ENCODE measurements at places on chromosomes 11 and 22.

GRCh38 chr11:20000351-20001134, 159.7 kb downstream of the DBX1 start:
- peak; percentile 76 for DNase-seq

GRCh38 chr11:92826136-92826535, 143.3 kb upstream of the MTNR1B start:
- no peak for DNase-seq

- DNase-seq, result no peak
Observed at GRCh38 chr11:17414317-17414737, 25.9 kb upstream of the KCNJ11 start.

GRCh38 chr11:99098258-99098657, 77.5 kb downstream of the CNTN5 start:
- DNase-seq, result no peak

DNA sequence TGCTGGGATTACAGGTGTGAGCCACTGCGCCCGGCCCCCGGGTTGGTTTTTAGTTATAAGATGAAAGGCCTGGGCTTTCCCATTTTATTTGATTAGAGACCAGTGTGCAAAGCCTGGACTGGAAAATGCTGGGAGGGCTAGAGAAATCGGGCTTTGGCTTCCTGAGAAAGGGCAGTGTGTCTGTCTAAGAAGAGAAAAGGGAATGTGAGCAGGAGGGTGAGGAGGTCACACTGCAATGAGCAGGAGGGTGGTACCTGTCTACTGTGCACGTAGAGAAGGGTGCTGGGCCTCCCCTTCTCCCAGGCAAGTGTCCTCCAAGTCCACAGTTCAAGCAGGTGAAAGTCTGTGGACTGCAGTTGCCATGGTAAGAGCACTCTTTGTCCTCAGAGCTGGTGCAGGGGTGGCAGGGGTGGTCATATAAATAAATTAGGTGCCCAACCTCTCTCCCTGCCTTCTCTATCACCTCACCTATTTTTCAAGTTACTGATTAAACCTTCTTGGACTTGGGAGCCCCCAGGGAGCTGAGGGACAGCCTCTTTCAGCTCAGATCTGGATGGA, 30.8 kb downstream of the SLC5A1 start:
- no peak for DNase-seq

DNA sequence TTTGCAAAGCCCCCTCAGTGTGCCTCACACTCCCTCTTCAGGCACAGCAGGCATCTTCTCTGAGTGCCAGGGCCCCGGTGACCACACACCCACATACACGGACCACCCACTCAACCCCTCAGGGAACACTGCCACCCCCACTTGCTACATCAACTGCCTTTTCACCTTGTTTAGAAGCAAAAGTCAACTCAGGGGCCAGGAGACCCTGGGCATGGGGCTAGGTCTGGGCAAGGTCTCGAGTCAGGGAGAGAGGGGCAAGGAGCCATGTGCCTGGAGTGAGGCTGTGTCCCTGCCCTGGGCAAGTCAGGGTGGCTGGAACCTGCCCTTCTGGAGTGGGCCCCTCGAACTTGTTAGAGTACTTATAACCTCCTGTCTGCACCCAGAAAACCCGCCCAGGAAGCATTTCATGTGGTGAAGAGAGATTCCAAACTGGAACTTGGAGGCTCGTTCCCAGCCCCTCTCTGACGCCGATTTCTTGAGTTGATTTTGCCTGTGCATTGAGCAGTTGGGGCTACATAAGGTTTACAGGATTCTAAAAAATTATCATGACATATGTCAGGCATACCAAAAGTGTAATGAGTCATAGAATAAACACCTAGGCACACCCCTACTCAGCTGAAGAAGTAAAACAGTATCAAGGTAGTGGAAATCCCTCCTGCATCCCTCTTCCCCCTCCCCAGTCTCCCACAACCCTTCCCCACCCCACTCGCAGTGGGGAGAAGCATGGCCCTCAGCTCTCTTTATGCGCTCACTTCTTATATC, 74.3 kb downstream of the MYEOV start:
- no peak for DNase-seq

- no peak for DNase-seq
Observed at GRCh38 chr11:134155946-134156865, 67.6 kb downstream of the NCAPD3 start.

- no peak for DNase-seq
Observed at GRCh38 chr11:128164080-128164741, 423.1 kb downstream of the ETS1 start.

DNA sequence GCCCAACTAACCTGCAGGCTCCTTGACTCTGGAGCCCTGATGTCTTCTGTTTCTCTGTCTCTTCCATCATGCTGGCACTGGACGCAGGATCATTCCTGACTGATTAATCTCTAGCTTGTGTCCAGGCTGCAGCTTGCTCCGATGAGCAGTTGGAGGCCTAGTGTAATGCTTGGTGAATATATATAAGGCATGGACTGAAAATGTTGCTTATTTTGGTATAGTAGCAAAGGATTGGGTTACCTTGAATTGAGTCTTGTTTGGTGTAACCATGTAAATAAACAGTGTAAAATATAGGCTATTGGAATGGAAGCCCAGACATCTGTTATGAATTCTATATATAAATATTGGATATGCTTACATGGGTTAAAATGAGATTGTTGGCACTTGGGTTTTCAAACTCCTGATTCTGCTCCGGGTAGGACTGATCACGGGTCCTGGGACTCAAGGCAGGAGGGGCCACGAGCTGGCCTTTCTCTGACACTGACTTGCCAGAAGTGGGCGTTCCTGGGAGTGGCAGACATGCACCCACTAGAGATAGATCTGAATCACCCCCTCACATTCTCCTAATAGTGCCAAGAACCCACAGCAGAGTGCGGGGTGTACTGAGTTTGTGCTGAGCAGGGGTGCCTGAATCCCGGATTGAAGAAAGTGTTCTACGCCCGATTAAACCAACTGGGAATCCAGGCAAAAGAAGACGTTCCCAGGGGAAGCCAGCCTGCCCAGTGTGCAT, 25.8 kb downstream of the LRP5 start:
- DNase-seq, result no peak

DNA sequence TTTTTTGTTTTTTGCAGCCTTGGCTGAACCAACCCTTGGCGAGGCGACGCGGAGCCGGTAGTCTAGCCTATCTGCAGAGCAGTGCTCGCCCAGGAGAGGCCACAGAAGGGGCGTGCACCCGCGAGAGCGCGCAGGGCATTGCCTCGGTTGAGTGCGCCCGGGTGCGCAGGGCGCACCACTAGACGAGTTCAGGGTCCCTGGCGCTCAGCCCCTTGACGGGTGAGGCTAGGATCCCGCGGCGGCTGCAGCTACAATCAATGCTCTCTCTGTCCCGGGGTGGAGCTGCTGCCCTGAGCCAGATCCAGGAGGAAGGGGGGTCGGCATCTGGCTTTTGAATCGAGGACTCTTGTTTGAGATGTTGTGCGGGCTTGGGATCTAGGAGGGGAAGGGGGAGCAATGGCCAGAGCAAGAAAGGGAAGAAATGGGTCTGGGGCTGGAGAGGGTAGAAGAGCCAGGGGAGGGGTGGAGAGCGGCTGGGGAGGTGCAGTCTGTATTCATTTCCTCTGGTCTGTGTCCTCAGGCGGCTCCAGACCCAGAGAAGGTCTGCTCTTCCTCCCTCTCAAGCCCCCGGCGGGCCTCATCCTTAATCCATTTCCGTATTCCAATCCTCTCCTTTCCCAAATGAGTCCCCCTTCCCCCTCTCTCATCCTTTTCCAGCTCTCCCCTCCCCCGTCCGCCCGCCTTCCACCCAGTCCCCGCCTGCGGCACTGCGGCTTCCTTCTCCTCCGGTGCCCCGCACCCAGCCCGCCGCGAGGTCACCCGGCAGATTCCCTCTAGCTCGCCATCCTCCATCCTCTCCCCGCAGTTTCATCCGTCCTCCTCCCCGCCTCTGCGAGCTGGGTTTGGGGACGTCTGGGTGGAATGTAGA, 797 bp downstream of the THY1 start:
- peak; percentile 39 for DNase-seq

- no peak for DNase-seq
Observed at GRCh38 chr11:70552167-70553150, 154.1 kb downstream of the CTTN start.

DNA sequence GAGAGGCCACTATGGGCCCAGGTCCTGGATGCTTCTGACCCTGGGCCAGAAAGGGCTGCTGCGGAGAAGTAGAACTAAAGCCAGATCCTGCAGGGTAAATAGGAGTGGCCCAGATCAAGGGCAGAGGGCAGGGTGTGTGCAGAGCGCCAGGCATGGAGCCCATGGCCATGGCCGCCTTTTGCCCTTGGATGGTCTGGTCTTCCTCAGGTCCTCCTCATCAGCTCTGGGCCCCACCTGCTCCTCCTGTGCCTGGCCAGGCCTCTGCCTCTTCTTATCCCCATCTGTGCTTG, 277.6 kb downstream of the BRD1 start:
- DNase-seq, result no peak

- no peak for DNase-seq
Observed at GRCh38 chr11:1847006-1847735, 5.7 kb upstream of the LSP1 start.

- DNase-seq, result no peak
Observed at GRCh38 chr11:3074912-3075589, 17.8 kb upstream of the CARS1 start.

GRCh38 chr11:125923012-125923579, 18.8 kb downstream of the DDX25 start:
- peak; percentile 82 for DNase-seq

DNA sequence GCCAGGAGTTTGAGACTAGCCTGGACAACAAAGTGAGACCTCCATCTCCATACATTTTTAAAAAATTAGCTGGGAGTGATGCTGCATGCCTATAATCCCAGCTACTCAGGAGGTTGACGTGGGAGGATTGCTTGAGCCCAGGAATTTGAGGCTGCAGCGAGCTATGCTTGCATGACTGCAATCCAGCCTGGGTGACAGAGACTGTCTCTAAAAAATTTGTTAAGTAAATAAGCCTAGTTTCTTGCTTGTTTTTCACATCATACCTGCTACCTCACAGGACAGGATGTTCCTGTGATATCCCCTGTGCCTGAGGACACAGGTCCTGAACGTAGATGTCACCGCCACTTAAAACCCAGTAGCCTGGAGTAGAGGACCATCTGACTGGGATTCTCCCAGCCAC, 348.6 kb downstream of the MN1 start:
- no peak for DNase-seq

- DNase-seq, result no peak
Observed at GRCh38 chr11:107453594-107454286, 3.9 kb downstream of the CWF19L2 start.

DNA sequence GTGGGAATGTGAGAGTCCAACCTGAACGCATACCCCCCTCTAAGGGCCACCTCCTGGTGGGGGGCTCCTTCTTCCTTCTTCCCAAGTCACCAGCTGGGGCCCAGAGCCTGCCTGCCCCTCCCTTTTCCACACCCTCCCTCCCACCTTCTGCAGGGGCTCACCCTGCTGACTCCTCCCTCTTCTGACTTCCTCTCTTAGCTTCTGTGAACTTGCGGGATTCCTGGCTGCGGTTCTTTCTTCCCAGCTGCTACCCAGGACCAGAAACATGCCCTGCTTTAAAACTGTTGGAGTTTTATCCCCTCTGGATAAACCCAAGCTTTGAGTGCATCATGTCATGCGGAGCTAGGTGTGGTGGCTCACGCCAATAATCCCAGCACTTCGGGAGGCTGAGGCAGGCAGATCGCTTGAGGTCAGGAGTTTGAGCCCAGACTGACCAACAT, 10.2 kb downstream of the LRRC74B start:
- peak; percentile 59 for DNase-seq

All from iPS-NIHi11 (cell line).